ENCODE measurements at places on chromosomes 3 and 15.

GRCh38 chr3:194874783-194875182, 189.1 kb downstream of the FAM43A start:
- no peak for DNase-seq

DNA sequence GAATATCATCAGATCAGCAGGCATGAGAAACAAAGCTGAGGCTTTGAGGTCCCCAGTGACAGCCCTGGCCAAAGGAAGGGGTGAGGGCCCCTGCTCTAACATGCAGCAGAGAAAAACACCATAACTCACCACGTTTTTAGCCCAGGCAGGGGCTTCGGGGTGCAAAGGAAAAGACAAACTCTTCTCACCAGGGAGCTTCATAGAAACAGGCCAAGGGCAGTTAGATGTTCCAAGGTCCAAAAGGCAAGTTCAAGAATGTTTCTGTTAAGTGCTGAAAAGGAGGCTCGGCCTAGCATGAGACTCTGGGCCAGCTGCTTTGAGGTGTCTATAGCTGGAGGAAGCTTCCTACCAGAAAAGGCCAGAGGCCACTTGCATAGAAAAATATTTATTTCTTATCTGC, 608.4 kb upstream of the CFAP20DC start:
- DNase-seq, result no peak

DNA sequence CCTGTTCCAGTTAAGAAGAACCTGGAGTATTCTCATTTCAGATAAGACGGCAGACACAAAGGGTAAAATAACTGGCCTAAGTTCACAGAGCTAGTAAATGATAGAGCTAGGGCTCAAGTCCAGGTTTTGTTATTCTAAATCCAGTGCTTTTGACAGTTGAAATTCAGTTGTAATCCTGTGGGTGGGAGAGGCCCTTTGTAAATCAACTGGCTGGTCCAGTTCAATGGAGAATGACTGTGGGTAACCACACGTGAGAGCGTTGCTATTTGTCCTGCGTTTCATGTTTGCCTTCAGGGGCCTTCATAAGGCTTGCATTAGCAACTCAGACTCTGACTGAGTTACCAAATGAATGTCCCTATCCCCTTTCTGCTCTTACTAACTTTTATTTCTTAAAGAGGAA, 24.2 kb upstream of the CD96 start:
- DNase-seq, result no peak

DNA sequence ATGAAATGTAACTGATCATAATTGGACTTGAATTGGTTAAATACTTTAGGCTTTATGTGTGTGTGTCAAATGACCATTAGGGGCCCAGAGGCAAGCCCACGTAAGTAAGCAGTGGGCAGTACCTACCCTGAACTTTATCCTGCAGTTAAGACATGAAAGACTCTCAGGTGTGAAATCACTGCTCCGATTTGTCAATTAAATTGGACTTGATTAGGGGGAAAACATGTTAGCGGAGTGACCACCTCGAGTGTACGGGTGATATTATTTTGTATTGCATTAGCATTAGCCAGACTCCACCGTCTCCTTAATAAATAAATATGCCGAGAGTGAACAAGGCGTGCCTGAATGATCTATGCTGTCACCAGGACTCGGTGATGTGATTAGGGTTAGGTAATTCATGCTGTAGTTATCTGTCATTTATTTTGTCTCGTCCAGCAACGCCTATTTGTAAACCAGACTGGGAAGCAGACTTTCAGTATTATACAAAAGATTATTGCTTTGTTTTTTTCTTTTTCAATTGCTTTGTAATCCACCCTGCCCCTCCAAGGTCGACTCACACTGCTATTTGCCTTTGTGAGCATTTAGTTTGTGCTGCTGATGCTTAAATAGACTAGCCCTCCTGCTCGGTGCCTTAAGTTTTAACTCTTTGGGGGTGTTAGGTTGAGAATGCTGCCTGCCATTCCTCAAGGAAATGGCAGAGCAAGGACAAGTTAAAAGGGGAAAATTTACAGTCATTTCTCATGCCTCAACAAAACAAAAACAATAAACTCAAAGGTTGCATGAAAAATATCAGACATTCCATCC, 1.8 kb downstream of the RBMS3 start:
- no peak for DNase-seq

DNA sequence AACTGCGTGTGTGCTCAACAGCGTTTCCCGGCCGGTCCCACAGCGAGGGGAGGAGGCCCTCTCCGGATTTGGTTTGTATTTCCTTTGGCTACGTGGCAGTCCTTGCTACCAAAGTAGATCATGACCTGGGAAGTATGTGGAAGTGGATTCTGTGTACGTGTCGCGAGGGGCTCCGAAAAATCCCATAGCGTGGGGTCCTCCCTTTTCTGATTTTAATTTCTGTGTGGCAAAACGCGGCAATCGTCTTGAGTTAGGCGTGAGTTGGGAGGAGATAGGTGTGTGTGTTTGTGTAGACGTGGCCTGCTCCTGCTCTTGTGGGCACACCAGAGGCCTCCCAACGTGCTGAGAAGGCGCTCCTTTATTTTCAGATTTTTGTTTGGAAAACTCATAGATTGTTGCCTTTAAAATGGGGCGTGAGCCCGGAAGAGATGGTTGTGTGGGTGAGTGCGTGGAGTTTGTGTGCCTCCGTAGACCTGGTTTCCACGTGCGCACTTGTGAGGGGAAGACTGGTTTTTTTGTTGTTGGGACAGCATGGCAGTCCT, 1.2 kb downstream of the TRIM71 start:
- DNase-seq, result no peak

GRCh38 chr3:97882975-97883598, 61.3 kb downstream of the CRYBG3 start:
- DNase-seq, result no peak

GRCh38 chr3:180594631-180595558, 7.1 kb upstream of the TTC14 start:
- no peak for DNase-seq

DNA sequence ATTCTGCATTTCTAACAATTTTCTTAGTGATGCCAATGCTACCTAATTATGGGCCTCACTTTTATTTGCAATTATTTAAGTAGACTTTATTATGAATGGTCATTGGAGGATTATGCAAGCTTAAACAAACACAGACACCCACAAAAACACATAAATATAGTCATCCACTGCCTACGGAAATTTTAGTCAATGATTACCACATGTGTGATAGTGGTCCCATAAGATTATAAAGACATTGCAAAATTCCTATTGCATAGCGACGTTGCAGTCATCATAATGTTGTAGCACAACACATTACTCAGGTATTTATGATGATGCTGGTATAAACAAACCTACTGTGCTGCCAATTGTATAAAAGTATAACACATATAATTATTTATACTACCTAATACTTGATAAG, 247.8 kb upstream of the ALCAM start:
- no peak for DNase-seq

- no peak for DNase-seq
These were observed 89.8 kb upstream of the SLC2A2 start for GRCh38 chr3:171116365-171116764.

DNA sequence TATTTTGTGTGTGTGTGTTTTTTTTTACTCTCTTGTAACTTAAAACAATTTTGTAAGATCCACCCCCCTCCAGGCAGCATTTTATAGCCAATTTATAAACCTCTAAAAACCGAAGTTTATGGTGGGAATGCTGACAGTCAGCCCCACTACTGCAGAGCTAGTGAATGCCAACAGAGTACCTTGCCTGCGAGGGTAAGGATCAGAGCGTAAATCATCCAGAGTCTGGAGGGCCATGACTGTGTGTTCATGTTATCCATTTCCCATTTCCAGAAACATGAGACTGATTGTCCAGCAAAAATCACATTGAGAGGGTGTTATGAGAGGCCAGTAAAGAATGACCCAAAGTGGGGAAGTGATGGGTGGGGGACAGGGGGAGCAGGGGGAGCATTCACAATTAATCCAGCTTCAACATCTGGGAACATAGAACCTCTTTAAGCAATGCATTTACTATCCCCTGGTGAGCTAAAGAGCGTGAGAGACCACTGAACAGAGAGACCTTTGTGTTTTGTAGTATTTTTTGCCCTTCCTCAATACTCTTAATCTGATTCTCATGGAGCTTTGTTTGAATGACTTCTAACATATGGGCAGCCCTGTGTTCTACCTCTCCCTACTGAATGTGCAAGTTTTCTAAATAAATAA, 464.5 kb downstream of the RBMS3 start:
- DNase-seq, result no peak
